ENCODE measurements at places on chromosomes 7 and 10.

DNA sequence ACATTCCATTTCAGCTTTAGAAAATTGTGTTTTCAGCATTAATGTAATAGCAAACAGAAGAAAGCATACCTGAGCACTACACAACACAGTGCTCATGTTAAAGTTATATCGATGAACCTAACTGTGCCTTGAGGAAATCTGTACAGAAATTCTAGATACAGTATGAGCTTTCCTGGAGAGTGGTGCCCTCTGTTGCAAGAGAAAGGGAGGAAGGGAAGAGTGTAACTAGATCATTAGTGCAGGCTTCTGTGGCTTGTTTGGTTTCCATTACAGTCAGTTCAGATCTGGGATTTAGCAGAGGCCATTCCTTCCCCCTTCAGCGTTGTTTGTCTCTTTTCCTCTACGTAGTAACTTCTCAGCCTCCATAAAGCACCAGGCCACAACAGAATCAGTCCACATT lies 139.7 kb downstream of the HTR7 start:
- no peak for DNase-seq
- H3K36me3 ChIP-seq: no peaks in the 10 kb centered on the region
- H3K4me1 ChIP-seq: no peaks in the 10 kb centered on the region

DNA sequence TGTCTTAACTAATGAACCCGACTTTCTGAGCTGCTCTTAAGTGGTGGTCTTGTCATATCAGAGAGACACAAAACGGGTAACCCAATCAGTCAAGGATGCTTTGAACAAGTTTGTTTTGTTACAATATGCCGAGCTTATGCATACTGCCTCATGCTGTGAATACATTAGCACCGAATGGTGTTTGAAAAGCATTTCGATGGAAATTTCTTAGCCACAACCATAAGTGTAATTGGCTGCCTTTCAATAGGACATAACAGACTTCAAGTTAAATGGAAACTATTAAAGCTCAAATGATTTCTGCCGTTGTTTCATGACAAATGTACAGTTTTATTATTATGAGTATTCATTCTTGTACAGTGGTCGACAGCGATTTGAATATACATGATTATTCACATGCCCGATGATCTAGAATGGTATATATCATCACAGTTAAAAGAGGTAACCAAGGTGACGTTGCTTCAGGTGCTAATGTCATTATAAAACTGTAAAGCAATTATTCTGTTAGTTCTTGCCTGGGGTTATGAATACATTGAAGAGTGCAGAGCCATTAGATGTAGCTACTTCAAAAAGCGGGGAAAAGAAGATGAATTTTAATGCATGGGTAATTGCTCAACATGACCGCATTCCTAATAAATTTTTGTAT lies 118.8 kb downstream of the EBF3 start:
- no peaks in the 10 kb centered on the region for H3K36me3 ChIP-seq
- no peaks in the 10 kb centered on the region for H3K4me1 ChIP-seq
- no peak for DNase-seq
- no peak overlapping the region for H3K4me3 ChIP-seq

DNA sequence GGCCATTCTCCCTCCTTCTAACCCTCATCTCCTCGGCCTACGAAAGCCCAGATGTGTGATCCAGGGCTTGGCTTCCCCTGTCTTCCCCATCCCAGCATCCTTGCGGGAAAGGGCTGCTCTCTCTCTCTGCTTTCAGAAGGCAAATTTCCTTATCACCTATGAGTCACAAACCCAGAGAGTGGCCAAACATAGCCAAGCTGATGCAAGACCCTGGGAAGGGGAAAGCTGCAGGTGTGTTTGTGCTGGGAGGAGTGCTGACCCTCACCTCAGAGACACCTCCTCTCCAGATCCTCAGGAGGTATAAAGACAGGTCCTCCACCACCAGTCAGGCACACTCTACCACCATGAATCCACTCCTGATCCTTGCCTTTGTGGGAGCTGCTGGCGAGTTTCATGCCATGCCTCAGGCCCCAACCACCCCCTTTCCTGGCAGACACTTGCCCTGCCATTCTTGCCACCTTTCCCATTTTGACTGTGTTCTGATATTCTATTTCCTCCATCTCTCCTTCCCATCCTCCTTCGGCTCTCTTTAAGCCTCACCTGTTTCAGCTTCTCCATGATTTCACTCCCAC lies 10.6 kb upstream of the PRSS2 start:
- peaks cover 8% of the 10 kb centered on the region for H3K27me3 ChIP-seq
- H3K4me3 ChIP-seq: no peak overlapping the region
- no peak for DNase-seq
- no peaks in the 10 kb centered on the region for H3K36me3 ChIP-seq

DNA sequence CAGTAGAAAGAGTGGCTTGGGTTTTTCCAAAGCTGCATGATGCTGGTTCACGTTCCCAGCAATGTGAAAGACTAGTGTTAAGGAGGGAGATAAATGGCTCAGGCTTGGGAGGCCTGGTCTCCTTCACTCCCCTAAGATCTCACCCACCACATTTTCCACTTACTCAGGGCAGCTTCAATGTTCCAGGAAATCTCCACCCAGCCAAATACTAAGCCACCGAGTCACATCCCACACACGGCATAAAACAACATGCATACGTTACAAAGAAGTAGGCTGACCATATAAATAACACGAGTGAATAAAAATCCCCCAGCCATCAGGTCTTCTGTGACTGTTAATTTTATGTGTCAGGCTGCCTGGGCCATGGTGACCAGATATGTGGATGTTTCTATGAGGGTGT lies 303.5 kb downstream of the SFMBT2 start:
- no peak overlapping the region for H3K27ac ChIP-seq
- no peaks in the 10 kb centered on the region for H3K27me3 ChIP-seq
- no peaks in the 10 kb centered on the region for H3K36me3 ChIP-seq

GRCh38 chr7:51647931-51648351 lies 331.3 kb upstream of the COBL start:
- H3K27me3 ChIP-seq: no peaks in the 10 kb centered on the region
- no peak overlapping the region for H3K27ac ChIP-seq
- no peaks in the 10 kb centered on the region for H3K36me3 ChIP-seq
- H3K4me1 ChIP-seq: no peaks in the 10 kb centered on the region
- DNase-seq: no peak
- no peak overlapping the region for H3K4me3 ChIP-seq

DNA sequence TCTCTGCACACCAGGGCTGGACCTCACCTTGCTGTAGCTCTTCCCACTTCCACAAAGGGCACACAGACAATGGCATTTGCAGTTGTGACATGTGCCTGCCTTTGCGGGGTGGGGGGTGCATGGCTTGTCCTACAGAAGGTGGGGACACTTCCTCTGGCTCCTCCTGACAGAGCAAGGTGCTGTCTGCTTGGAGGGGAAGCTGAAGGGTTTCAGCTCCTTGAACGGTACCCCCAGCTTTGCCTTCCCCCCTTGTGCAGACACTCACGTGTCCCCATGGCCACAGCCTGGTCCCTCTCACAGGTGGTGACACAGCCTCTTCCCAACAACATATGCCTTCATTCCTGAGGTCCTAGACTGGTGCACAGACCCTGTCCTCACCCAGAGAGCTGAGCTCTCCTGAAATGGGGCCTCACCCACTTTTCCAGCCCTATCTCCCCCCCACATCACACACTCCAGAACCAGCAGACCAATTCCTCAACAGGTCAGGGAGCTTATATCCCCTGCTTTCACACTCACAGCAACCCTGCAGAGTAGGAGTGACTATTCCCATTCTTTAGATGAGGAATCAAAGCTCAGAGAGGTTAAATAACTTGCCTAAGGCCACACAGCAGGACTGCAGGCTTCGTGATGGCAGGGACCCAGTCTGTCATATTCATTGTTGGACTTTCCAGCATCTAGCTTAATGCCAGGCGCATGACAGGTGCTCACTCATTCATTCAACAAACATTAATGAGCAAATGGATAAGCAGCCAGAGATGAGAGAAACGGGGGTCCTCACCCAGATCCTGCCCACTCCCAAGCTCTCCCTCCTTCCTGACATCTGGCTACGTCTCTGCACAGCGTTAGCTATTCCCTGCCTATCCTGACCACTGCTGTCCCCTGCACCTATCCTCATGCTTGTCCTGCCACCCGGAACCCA lies 44.4 kb downstream of the PARP12 start:
- no peaks in the 10 kb centered on the region for H3K27me3 ChIP-seq
- no peak overlapping the region for H3K4me3 ChIP-seq
- peaks cover 12% of the 10 kb centered on the region for H3K4me1 ChIP-seq
- DNase-seq: no peak
- H3K27ac ChIP-seq: peak overlapping the region; percentile 11

DNA sequence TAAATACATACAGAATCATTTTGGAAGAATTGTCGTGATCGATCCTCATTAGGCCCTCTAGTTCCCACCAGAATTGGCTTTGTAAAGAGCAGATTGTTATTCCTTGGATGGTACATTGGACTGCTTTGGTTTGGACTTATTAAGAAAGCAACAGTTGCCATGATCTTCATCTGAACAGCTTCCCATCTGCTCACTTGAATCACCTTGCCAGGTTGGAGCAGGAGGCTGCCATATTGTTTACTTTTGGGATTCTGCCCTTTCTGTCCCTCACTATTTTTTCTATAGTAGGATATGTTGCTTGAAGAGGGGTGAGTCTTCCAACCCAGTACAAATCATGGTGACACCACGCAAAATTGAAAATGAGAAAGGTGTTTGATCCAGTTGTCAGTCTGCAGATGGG lies 199.6 kb downstream of the TCF7L2 start:
- H3K4me3 ChIP-seq: no peak overlapping the region
- DNase-seq: no peak
- H3K27ac ChIP-seq: no peak overlapping the region
- no peaks in the 10 kb centered on the region for H3K4me1 ChIP-seq
- H3K27me3 ChIP-seq: no peaks in the 10 kb centered on the region

DNA sequence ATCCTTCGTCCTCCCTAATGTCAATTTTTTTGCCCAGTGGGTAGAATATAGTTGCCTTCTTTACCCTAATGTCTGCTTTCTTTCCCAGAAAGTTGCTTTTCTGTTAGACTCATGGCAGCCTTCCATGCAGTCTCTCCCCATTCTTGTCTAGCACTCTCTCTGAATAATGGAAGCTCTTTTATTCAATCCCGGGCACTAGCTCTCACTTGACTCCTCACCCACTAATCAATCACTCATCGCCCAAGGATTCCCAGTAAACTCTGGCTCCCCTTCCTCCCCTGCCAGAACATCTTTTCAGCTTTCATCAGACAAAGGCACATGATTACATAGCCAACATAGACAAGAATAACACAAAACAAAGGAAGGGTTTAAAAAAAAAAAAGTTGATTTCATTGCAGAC lies 100.2 kb upstream of the RELN start:
- no peaks in the 10 kb centered on the region for H3K36me3 ChIP-seq
- H3K27ac ChIP-seq: no peak overlapping the region
- no peak overlapping the region for H3K4me3 ChIP-seq
- H3K4me1 ChIP-seq: no peaks in the 10 kb centered on the region
- H3K27me3 ChIP-seq: peaks cover 30% of the 10 kb centered on the region

DNA sequence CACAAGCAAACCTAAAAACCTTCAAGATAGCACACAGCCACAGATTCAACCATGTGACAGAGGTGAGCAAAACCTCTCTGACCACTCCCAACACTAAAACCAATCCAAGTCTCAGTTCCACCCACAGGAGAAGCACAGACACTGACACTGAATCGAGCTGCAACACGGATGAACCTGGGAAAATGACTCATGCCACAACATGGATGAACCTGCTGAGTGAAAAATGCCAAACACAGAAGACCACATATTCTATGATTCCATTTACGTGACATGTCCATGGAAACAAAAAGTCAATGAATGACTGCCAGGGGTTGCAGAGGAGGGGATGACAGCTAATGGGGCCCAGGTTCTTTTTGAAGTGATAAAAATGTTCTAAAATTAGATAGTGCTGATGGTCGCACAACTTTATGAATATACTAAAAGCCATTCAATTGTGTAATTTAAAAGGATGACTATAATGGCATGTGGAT lies 22.0 kb downstream of the CYTH3 start:
- no peak overlapping the region for H3K27ac ChIP-seq
- H3K4me3 ChIP-seq: peak overlapping the region; percentile 11
- peaks cover 12% of the 10 kb centered on the region for H3K4me1 ChIP-seq
- no peak for DNase-seq
- H3K36me3 ChIP-seq: peaks cover 2% of the 10 kb centered on the region

GRCh38 chr10:117216611-117217195 lies 19.4 kb downstream of the KCNK18 start:
- H3K4me1 ChIP-seq: peaks cover 12% of the 10 kb centered on the region
- DNase-seq: peak; percentile 66
- H3K36me3 ChIP-seq: no peaks in the 10 kb centered on the region
- H3K27me3 ChIP-seq: peaks cover 31% of the 10 kb centered on the region

- H3K36me3 ChIP-seq: no peaks in the 10 kb centered on the region
- no peaks in the 10 kb centered on the region for H3K4me1 ChIP-seq
- no peak for DNase-seq
- H3K4me3 ChIP-seq: no peak overlapping the region
These were observed 13.2 kb upstream of the HPSE2 start for GRCh38 chr10:99248824-99249223.

- no peak for DNase-seq
- H3K27ac ChIP-seq: no peak overlapping the region
- H3K4me3 ChIP-seq: no peak overlapping the region
- H3K36me3 ChIP-seq: no peaks in the 10 kb centered on the region
These were observed 57.1 kb downstream of the LRRTM3 start for GRCh38 chr10:66982792-66983474.

- no peak overlapping the region for H3K27ac ChIP-seq
- H3K4me1 ChIP-seq: peaks cover 5% of the 10 kb centered on the region
- H3K27me3 ChIP-seq: no peaks in the 10 kb centered on the region
- peak overlapping the region; percentile 45 for H3K4me3 ChIP-seq
These were observed 181.9 kb upstream of the LYZL2 start for GRCh38 chr10:30811276-30812017.

GRCh38 chr10:33638891-33639290 lies 304.4 kb upstream of the NRP1 start:
- no peak overlapping the region for H3K27ac ChIP-seq
- no peak for DNase-seq
- H3K4me3 ChIP-seq: no peak overlapping the region
- no peaks in the 10 kb centered on the region for H3K4me1 ChIP-seq

- no peak overlapping the region for H3K27ac ChIP-seq
- no peaks in the 10 kb centered on the region for H3K27me3 ChIP-seq
- H3K4me3 ChIP-seq: no peak overlapping the region
- no peak for DNase-seq
These were observed 350.0 kb downstream of the CRPPA start for GRCh38 chr7:16071246-16071857.

- no peak overlapping the region for H3K27ac ChIP-seq
- peaks cover 8% of the 10 kb centered on the region for H3K36me3 ChIP-seq
- DNase-seq: no peak
- H3K27me3 ChIP-seq: no peaks in the 10 kb centered on the region
- H3K4me1 ChIP-seq: peaks cover 32% of the 10 kb centered on the region
- H3K4me3 ChIP-seq: no peak overlapping the region
These were observed 157.5 kb downstream of the TAX1BP1 start for GRCh38 chr7:27897441-27897847.

DNA sequence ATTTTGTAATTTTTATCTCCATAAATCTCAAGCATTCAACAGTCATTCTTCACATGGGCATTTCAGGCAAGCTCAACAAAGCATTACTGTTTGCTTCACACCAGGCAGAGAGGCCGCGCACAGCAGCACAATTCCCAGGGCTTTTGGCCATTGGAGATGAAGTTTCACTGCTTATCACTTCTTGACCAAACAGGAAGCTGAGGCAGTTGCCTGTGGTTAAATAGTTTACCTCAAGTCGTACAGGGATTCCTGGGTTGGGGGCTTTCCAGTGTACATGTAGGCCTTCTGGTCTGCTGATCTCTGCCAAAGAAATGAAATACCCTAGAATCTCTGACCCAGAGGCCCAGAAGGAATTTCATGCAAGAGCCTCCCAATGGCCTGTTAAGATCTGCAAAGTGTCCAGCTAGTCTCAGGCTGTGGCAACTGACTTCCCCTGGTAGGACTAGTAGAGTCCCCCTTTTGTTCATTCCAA lies 11.2 kb upstream of the PRDX3 start:
- H3K36me3 ChIP-seq: no peaks in the 10 kb centered on the region
- no peak overlapping the region for H3K4me3 ChIP-seq
- peaks cover 13% of the 10 kb centered on the region for H3K4me1 ChIP-seq
